ENCODE measurements at places on chromosomes 12 and 14.

GRCh38 chr14:29865299-29865698 lies 62.3 kb downstream of the PRKD1 start:
- peak; percentile 7 for DNase-seq

GRCh38 chr12:69901221-69901905 lies 76.3 kb downstream of the MYRFL start:
- no peak for DNase-seq

DNA sequence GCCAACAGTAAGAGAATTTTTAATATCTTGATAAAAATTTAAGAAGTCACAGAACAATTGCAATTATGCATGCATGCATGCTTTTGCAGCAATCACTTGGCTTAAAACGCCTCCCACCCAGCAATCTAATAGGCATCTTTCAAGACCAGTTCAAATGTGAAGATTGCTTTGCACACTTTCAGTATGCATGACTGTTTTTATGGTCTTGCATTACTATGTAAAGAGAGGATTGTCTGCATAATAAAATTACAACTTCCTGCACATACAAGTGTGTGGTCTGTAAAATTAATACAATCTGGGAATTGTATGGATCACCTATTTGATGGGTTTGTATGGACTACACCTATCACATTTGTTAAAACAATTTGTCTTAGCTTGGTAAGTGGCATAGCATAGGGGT lies 48.8 kb downstream of the E2F7 start:
- no peak for DNase-seq

DNA sequence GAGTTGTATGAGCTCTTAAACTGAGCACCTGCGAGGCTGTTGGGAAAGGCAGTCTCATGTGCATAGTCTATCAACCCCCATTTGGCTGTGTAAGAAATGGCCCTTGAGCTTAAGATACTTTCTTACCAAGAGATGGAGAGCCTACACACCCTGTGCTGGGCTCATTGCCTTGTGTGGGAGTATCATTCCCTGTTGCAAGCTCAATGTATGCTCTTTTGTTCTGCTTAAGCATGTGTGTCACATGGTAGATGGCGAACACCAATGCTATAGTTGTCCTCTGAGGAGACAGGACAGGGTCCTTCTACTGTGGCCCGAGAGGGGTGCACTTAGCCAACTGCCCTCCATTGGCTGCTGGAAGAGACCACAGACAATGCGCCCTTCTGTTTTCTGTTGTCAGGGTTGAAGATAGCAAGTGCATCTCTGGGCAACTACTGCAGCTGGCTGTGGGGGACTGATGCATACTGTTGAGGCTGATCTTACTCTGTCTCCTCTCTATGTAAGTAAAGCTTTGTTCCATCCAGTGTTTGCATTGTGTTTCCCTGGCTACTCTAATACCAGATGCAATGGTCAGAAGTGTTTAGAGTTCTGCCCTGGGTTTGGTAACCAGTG lies 79.5 kb downstream of the PTPRB start:
- DNase-seq: no peak

- DNase-seq: no peak
These were observed 790 bp downstream of the SSH1 start for GRCh38 chr12:108856428-108857157.
